Iris pigment epithelial cell (primary cell): ENCODE measurements at places on chromosomes 5 and 9.
A peak's percentile ranks its signal among the peaks of the same experiment; 100 is the strongest.

DNA sequence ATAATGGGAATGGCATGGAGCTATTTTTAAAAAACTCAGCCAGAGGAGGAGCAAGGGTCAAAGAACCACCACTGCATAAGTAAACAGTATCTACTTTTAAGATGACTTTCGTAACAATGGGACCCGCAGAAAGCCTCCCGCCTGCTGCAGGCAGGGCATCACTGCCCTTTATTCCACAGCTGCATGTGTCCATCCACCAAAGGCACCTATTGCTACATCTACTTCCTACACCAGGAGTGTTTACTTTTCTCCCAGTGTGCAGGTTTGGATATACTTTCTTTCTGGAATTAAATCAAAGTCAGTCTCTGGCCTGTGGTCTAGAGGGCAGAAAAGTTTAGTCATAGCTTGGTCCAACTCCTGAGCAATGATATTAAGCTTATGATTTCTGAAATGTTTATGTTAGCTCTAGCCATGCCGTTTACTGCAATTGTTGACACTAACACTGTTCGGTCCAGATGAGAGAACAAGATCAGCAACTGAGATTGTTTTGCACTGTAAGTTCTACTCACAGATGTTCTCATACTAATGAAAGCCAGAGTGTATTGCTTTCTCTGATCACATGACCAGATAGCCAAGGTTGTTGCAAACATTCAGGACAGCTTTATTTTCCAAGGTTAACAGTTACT, 391.5 kb downstream of the FGF10 start:
- peak; percentile 1 for DNase-seq

GRCh38 chr9:126902210-126902609, 12.4 kb upstream of the RALGPS1 start:
- no peak for DNase-seq

DNA sequence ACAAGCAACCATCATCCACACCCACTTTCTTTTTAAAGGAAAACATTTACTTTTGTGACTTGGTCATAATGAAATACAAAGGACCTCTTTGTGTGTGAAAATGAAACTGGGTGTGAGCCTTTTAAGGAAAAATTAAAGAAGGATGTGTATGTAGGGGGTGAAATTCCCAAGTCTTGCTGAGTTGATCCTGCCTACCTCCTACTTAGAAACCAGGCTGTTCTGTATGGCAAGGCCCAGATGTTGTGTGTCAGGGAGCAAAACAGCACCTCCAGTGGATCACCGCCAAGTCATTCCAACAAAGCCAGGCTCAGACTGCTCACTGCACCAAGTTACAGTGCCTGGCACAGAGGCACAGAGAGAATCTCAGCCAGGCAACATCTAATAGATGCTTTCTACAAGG, 198.5 kb upstream of the FBN2 start:
- no peak for DNase-seq

- no peak for DNase-seq
Measured at GRCh38 chr5:135714126-135714894, 120.2 kb upstream of the SLC25A48 start.

GRCh38 chr5:40437452-40437861, 242.3 kb upstream of the PTGER4 start:
- peak; percentile 94 for DNase-seq

- no peak for DNase-seq
Measured at GRCh38 chr5:121698690-121699089, 153.0 kb upstream of the FTMT start.

GRCh38 chr9:72681283-72681630, 159.8 kb downstream of the TMC1 start:
- no peak for DNase-seq

DNA sequence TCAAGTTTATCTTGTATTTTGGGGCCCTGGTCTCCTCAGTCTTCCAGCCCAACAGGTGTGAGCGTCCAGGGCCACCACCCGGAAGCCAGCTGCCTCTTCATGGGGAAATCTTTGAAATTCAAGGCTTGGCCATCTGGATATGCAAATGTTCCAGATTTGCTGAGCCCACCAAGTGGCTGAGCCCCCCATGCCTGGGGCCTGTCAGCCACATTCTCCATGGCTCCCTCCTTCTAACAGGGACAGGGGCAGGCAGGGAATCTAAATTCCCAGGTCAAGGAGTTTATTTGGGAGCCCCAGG, 14.2 kb upstream of the CXXC5 start:
- no peak for DNase-seq

- no peak for DNase-seq
Measured at GRCh38 chr9:137157618-137158415, 12.0 kb downstream of the LRRC26 start.

DNA sequence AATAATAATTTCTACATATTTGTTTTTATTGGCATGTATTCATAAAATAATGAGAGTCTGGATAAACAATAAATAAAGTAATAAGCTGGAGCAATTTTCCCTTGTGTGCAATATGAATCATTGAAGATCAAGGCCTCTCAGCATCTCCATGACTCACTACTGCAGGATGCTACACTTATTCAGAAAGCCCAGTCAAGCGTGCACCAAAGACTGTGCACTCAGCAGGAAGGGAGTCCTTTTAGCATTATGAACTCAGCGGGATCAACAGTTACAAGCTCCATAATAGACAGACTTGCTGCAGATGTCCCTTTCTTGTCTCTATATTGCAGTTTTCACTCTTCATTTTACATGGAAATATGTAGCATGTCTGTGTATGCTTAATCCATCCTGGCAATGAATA, 485.3 kb downstream of the CDH9 start:
- peak; percentile 55 for DNase-seq

- no peak for DNase-seq
Measured at GRCh38 chr9:91562416-91562815, 138.8 kb upstream of the NFIL3 start.

- no peak for DNase-seq
Measured at GRCh38 chr9:85702726-85703289, 38.9 kb downstream of the AGTPBP1 start.

GRCh38 chr5:15013654-15014463, 142.3 kb upstream of the ANKH start:
- DNase-seq, result peak; percentile 74
